ENCODE measurements at places on chromosomes 12 and 14. TPM values are rescaled to one million over a fixed set of nuclear protein-coding genes. Genes with fewer than 3 reads are reported as not detected.

DNA sequence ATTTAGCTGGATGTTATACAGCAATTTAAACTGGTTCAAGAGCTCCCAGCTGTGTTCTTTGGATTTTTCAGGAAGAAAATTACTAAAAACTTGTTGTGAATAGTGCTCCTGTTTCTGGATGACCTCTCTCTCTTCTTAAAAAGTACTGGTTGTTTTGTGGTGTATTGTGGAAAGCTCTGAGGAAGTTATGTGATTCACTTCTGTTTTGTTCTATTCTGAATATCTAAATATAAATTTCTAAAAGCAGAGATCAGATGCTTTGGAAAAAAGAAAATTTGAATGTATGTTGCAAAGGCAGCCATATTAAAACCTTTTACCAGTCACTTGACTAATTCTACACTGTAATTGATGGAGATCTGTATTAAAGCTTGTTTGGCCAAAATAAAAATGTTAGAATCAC, 3.4 kb upstream of the C3AR1 start:
- DNase-seq = no peak

DNA sequence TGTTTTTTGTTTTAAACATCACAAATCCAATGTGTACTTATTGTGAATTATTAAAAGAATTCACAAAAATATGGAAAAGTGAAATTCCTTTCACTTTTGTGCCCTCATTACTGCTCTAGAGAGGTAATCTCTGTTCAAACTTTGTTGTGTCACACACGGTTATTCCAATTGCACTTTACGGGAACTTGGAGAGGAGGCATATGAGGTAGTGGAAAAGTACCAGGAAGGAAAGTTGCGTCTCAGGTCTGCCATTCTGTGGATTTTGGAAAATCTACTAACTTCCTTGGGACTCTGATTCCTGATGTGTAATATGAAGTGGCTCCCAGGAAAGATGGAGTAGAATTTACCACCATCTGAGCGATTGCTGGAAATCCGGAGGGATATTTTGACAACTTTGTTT, 90.9 kb upstream of the DCN start:
- no peak for DNase-seq

GRCh38 chr14:58171090-58171489, 19.1 kb upstream of the ARMH4 start:
- peak; percentile 72 for DNase-seq

JPH4 gene
- 0.13 TPM for total RNA-seq
